Naive thymus-derived CD4-positive, alpha-beta T cell (primary cell): ENCODE measurements at places on chromosomes 7 and 10. TPM values are rescaled to one million over a fixed set of nuclear protein-coding genes. Genes with fewer than 3 reads are reported as not detected.

Gene ZNF775
- polyA plus RNA-seq: 7.4 TPM

Gene DPYSL4
- polyA plus RNA-seq: 0.35 TPM

Gene SPDYE5
- polyA plus RNA-seq: 0.37 TPM

Gene C10orf95
- 0.41 TPM for polyA plus RNA-seq

Gene SLC39A12
- not detected for polyA plus RNA-seq

Gene GIMAP6
- polyA plus RNA-seq: 188 TPM

Gene DOCK1
- polyA plus RNA-seq: not detected

Gene TMEM184A
- 0.06 TPM for polyA plus RNA-seq

Gene MUC12
- polyA plus RNA-seq: not detected

Gene PITRM1
- 35.1 TPM for polyA plus RNA-seq

Gene RARRES2
- polyA plus RNA-seq: not detected

Gene GCK
- polyA plus RNA-seq: 1.7 TPM

Gene MBL2
- polyA plus RNA-seq: not detected

Gene TEX47
- not detected for polyA plus RNA-seq

Gene LRRC4
- not detected for polyA plus RNA-seq

Gene DMBT1
- polyA plus RNA-seq: not detected

Gene LRRC17
- polyA plus RNA-seq: 0.24 TPM

Gene FKBP6
- polyA plus RNA-seq: not detected

Gene ARHGAP19
- polyA plus RNA-seq: 5.7 TPM

Gene CABCOCO1
- polyA plus RNA-seq: not detected

Gene ANKIB1
- polyA plus RNA-seq: 5.8 TPM

Gene EMX2
- not detected for polyA plus RNA-seq

Gene SEMA3E
- not detected for polyA plus RNA-seq
